ENCODE measurements at places on chromosomes 1 and 21. TPM values are rescaled to one million over a fixed set of nuclear protein-coding genes. Genes with fewer than 3 reads are reported as not detected.

CLCN6 gene
- 6.7 TPM for total RNA-seq

S100A6 gene
- 1,631 TPM for total RNA-seq

CD1E gene
- total RNA-seq: not detected

DNALI1 gene
- 11.3 TPM for total RNA-seq

GPR3 gene
- 1.6 TPM for total RNA-seq

GJB5 gene
- total RNA-seq: not detected

CLCA4 gene
- not detected for total RNA-seq

HSD17B7 gene
- total RNA-seq: 10.6 TPM

ALPL gene
- total RNA-seq: 7.2 TPM

FGR gene
- total RNA-seq: not detected
